ENCODE measurements at places on chromosomes 7 and 10.
A peak's percentile ranks its signal among the peaks of the same experiment; 100 is the strongest.

- DNase-seq, result no peak
Measured at GRCh38 chr7:36312064-36312914, 77.4 kb upstream of the ANLN start.

GRCh38 chr10:103692436-103692951 is 162.9 kb downstream of the SH3PXD2A start:
- no peak for DNase-seq

DNA sequence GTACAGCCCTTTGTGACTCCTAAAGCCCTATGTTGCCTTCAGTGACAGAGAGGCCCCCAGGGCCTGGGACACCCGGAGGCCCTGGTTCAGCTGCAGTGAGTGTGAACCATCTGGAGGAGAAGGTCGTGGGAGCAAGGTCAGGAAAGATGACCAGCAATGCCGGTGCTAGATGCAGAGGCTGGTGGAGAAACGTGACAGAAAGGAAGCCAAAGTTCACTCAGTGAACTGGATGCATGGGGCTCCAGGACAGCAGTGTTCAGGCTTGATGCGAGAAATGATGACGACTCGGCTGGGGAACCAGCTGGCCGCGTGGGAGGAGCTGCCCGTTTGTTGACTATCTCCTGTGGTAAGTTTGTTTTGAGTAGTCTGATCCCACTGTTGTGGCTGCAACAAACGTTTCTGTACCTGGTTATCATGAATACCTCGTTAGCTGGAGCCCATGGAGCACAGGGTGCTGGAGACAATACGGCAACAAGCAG is 54.1 kb upstream of the MKRN1 start:
- no peak for DNase-seq

DNA sequence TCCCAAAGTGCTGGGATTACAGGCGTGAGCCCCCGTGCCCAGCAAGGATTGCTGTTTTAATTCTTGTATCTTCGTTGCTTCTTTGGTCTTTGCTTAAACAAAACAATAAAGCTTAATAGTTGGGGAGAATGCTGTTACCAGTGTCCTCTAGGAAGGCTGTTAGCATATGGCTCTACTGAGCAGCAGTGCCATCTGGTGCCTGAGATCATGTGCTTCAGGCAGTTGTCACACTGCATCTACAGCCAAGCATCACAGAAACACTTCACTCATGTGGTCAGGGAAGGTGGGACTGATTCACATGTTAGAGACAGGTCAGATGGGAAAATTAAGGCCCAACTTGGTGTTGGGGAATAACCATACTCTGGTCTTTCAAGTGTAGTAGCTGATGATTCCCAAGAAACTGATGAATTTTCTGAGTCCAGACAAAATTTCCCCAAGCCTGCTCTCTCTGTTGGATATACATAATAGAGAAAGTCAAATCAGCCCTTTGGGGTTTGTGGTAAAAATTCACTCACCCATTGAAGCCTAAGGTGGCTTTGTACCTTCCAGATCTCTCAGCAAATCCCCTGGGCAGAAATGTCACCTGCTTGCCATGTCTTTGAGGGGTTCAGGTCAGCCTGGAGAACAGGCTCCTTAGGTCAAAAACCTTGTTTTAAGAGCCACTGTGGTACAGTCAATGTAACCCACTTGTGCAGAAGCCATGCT is 28.4 kb downstream of the UBE2D4 start:
- DNase-seq, result peak; percentile 5

- no peak for DNase-seq
Measured at GRCh38 chr10:58638388-58638787, 125.7 kb downstream of the BICC1 start.

- no peak for DNase-seq
Measured at GRCh38 chr7:120733143-120733542, 124.8 kb downstream of the TSPAN12 start.

- no peak for DNase-seq
Measured at GRCh38 chr10:61125560-61126170, 181.7 kb upstream of the RHOBTB1 start.

DNA sequence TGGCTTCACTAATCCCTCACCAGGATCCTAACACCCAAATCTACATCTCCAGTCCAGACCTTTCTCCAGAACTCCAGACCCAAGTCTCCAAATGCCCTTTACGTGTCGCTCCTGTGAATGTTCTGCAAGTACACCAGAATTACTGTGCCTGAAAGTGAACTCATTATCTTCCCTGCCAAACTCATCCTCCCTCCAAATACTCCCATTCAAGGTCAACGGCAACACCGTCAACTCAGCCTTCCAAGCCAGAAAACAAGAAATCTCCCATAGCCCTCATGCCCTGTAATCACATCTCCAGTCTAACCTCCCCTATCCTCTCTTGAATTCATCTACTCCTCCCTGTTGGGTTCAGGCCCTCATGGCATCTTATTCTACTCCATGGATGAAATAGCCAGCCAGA is 12.3 kb downstream of the CREB3L2 start:
- DNase-seq, result no peak

DNA sequence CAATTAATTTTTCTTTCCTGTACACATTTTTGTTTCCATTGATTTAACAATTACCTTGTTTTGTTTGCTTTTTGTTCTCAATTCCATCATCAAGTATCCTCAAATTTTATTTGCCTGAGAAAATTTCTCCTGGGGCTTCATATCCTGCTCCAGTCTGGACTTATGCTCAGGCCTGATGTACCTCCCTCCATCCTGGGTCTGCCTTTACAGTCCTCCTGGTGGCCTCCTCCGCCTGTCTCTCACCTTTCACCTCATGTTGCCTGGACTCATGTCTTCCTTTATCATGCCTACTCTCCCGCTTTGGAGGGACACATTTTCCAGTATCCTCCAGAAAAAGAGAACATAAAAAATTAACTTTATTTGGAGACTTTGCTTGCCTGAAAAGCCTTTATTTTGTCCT is 12.1 kb upstream of the TAS2R60 start:
- no peak for DNase-seq

DNA sequence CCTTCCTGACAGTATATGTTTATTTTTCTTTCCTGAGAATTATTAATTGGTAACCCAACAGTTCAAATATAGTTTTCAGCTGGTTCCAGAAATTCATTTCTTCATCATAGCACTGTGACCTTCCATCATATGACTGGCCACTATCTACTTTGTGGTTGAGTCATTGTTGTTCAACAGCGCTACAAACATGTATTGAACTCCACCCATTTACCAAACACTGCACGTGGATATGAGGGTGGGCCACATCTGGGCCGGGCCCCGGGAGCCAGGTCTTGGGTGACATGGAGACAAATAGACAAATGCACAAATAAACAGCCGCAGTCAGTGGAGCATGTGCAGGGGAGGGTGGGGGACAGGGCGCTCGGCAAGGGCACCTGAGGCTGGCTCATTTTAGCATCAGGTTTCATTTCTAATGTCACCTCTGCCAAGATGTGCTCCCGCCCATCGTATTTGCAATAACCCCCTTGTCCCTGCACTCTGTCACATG is 24.0 kb upstream of the EEPD1 start:
- DNase-seq, result no peak

GRCh38 chr10:70354556-70354955 is 27.9 kb downstream of the LRRC20 start:
- DNase-seq, result no peak

- no peak for DNase-seq
Measured at GRCh38 chr10:123421461-123421860, 244.7 kb upstream of the GPR26 start.

DNA sequence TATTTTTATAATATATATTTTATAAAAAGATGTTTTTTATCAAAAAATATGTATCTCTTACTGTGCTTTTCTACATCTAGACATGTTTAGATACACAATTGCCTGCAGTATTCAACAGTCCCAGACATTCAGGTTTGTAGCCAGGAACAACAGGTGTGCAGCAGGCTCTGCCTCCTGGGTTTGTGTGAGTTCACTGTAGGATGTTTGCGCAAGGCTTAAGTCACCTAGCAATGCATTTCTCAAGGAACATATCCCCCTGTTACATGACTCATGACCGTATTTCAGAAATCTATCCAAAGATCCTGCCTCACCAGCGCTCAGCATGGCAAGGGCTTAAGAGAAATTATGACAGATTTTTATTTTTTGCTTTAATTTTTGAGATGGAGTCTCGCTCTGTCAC is 41.5 kb downstream of the PITRM1 start:
- DNase-seq, result no peak

- no peak for DNase-seq
Measured at GRCh38 chr7:138092486-138093028, 16.3 kb downstream of the AKR1D1 start.

DNA sequence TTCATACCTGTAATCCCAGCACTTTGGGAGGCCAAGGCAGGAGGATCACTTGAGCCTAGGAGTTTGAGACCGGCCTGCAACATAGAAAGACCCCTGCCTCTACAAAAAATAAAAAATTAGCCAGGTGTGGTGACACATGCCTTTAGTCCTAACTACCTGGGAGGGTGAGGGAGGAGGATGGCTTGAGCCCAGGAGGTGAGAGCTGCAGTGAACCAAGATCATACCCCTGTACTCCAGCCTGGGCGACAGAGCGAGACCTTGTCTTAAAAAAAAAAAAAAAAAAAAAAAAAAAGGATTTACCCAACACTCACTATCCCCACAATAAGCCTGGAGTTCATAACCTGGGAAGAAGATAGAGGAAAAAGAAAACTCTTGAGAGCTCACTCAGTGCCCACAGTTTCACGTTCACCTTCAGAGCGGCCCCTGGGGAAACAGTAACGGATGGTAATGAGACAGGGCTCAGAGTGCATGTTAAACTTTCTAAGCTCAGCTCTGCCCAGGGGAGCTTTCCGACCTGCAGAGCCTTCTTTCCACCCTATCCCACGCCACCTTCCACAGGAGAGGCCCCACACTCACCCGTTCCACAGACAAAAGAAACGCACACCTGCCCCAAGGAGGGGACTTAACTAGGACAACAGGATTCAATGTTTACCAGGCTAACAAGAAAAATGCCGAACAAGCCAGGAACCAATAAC is 259.8 kb upstream of the KLF14 start:
- DNase-seq, result no peak

DNA sequence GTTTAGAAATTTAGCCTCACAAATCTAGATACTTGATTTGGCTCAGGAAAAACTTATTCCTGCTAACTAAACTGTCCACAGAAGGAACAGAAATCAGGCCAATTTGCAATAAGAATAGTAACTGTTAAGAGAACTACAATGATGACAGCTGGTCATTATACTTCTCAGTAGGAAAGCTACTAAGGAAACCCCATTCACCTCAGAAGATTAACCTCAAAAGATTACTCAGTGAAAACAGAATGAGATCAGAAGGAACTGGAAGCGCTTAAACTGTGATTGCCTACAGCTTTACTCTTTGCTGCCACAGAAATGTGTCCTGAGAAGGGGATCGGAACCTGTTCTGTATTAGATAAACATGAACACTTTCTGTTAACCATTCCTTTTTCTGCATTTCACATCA is 24.3 kb upstream of the DNAJB12 start:
- no peak for DNase-seq
